ENCODE measurements at places on chromosomes 6 and 20.

- DNase-seq = peak; percentile 67
Measured at GRCh38 chr6:134174672-134175531, 122.5 kb upstream of the SLC2A12 start.

- no peak for DNase-seq
Measured at GRCh38 chr6:150249261-150249660, 106.4 kb downstream of the PPP1R14C start.

- DNase-seq = no peak
Measured at GRCh38 chr6:137975188-137975940, 108.3 kb downstream of the TNFAIP3 start.

GRCh38 chr20:48051794-48052474 is 266.7 kb upstream of the SULF2 start:
- no peak for DNase-seq

- no peak for DNase-seq
Measured at GRCh38 chr20:21101453-21101931, 4.7 kb downstream of the LINC00237 start.

- DNase-seq = no peak
Measured at GRCh38 chr6:39319621-39320362, 2.7 kb downstream of the KCNK16 start.

- DNase-seq = no peak
Measured at GRCh38 chr6:143055891-143056290, 4.8 kb upstream of the AIG1 start.

Measured in brain pericyte (primary cell).